ENCODE measurements at places on chromosomes 2 and 18.

GRCh38 chr2:3440477-3440876 lies 61.0 kb downstream of the TRAPPC12 start:
- no peak for DNase-seq

- DNase-seq = no peak
These were observed 105.4 kb downstream of the FHOD3 start for GRCh38 chr18:36402765-36403396.

DNA sequence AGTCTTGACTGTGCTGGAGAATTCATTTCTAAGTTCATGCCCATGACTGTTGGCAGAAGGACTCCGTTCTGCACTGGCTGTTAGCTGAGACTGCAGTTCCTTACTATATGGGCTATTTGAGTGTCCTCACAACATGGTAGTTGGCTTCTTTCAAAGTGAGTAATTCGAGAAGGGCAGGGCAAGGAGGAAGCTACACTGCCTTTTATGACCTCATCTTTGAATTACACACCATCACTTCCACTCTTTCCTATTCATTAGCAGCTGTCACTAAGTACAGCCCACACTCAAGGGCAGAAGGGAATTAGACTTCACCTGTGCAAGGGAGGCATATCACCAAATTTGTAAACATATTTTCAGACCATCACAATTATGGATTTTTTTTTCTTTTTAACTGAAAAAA lies 55.9 kb upstream of the EPAS1 start:
- peak; percentile 38 for DNase-seq

DNA sequence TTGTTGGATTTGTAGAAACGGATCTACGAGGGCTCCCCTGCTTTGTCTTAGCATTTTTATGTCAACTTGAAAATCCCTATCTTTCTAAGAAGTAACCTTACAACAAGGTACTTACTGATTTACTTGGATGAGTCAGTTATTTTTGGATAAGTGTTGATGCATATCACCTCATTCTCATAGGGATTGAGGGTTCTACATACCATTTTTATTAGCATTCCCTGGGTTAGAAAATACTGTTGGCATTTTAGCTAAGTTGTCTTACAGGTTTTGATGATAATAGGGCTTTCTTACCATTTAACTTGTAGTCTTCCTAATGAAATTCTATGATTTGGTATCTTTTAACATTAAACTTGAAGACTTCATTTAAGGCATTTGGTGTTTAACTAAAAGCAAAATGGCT lies 125.2 kb downstream of the UBE2E3 start:
- DNase-seq = no peak

GRCh38 chr18:56910967-56911366 lies 235.9 kb upstream of the BOD1L2 start:
- DNase-seq = no peak

GRCh38 chr18:58310517-58310916 lies 266.5 kb downstream of the NEDD4L start:
- no peak for DNase-seq

DNA sequence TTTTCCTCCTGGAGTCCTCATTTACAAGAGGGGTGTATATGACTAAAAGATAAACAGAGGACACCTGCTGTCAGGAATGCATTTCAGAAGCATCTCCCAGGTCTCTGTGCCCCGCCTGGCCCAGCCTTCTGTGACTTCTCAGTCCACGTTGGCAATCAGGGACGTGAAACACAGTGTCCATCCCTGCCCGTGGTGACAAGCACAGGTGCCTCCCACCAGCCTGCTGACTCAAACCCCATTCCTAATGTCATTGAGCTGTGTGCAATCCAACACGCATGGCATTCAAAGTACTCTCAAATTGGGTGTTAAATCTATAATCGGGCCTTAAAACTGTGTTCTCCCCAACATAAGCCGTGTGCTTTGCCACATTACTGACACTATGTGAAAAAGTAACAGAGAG lies 343.2 kb downstream of the EIPR1 start:
- DNase-seq = no peak

DNA sequence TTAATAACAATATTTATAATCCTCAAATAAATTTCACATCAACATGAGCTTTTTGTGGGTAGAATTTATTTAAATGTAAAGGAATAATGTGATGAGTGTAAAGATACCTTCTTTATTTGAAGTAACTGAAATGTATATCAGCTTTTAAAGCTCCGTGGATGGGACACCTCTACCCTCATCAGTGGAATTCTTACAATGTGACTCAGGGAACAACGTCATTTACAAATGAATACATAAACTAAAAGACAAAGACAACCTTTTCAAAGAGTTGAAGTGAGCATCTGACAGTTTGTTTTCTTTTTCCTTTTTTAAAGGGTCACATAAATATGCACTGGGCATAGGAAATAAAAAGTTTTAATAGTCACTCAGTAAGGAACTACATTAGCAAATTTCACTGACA lies 1127.0 kb upstream of the CRIM1 start:
- no peak for DNase-seq

DNA sequence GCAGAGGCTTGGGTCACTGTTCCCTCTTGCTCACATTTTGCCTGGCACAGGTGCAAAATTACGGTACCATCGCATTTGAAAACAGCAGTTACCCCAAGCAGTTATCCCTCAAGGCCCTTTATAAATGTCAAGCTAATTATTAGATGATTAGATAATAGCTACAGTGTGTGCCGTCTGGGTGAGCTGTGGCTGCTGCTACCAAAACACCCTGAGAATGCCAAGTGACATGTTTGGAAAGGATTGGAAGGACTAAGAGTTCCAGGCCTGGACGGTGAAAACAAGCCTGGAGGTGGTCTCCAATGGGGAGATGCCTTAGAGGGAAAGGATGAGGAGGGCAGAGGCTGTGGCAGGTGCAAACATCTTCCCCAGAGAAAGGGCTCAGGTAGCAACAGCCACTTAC lies 120.6 kb downstream of the CAPN13 start:
- DNase-seq = no peak

DNA sequence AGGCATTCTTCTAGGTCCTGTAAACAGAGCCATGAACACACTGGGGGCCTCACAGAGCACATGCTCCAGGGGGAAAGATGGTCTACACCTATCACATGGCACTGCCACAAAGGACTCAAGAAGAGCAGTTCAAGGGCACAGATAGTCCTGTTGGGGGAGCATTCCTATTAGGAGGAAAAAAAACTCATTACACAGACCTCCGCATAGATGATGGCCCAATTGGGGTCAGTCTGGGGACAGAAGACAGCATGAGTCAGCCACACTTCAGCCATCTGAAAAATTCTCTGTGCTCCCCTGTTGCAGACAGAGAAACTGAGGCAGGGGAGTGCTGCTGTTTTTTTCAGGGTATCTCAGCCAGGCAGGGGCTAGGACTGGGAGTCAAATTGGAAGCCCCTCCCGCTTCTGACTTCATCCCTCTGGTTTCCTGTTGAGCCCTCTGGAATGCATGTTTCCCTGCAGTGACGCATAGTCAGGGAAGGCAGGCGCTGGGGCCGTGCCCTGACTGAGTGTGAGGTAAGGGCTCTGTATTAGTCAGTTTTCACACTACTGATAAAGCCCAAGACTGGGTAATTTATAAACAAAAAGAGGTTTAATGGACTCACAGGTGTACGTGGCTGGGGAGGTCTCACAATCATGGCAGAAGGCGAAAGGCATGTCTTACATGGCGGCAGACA lies 67.9 kb downstream of the RHOB start:
- DNase-seq = no peak

GRCh38 chr2:195871326-195871725 lies 197.3 kb downstream of the DNAH7 start:
- no peak for DNase-seq
